ENCODE measurements at places on chromosomes 7 and 10.

DNA sequence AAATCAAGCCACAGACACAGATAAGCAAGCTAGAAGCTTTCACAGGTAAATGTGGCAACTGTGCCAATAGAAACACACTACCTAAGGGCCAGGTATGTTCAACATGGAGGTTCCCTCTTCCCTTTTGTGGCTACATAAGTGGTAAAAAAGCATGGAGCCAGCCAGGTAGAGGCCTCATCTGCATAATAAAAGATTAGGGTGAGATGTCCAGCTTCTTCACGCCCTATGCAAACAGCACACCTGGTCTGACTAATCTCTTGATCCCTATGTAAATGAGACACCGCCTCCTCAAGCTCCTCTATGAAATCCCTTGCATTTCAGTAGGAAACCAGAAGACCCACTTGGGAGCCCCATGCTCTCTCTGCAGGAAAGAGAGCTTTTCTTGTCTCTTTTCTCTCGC lies 282.2 kb downstream of the NEBL start:
- no peak for DNase-seq

DNA sequence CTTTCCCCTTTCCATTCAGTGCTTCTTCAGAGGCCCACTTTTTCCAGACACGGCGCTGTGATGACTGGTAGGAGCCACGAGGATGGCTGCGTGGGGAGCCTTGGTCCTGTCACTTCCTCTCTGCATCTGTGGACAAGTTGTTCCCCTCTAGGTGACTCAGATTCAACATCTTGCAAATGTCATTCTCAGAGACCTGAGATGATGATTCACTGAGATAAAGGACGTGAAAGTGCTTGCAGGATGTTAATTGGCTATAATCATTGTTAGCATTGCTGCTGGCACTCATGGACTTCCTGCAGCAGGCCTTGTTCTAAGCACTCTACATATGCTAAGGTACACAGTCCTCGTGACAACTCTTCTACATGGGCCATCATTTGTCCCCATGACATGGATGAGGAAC lies 489.8 kb upstream of the ZMIZ1 start:
- no peak for DNase-seq

DNA sequence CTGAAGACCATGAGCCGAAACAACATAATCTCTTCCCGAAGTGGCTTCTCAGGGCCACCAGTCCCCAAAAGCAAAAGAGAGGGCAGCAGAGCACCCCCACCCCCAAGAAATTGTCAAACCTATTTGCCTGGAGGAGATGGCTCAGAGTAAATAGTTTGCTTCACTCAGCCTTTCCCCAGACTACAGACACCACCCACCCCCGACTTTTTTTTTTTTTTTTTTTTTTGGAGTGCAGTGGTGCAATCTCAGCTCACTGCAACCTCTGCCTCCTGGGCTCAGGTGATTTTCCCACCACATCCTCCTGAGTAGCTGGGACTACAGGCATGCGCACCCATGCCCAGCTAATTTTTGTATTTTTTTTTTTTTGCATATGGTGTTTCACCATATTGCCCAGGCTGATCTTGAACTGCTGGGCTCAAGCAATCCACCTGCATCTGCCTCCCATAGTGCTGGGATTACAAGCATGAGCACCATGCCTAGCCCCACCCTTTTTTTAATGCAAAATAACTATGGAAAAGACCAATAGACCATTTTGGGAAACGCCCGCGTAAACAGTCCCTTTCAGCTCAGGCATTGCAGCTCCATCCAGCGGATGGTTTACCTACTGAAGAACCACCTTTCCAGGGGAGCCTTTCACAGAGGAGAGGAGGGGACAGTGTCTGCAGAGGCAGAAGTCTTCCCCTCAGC lies 9.7 kb downstream of the ZMIZ1 start:
- DNase-seq = no peak

- DNase-seq = no peak
Measured at GRCh38 chr10:100021322-100021721, 11.6 kb upstream of the DNMBP start.

DNA sequence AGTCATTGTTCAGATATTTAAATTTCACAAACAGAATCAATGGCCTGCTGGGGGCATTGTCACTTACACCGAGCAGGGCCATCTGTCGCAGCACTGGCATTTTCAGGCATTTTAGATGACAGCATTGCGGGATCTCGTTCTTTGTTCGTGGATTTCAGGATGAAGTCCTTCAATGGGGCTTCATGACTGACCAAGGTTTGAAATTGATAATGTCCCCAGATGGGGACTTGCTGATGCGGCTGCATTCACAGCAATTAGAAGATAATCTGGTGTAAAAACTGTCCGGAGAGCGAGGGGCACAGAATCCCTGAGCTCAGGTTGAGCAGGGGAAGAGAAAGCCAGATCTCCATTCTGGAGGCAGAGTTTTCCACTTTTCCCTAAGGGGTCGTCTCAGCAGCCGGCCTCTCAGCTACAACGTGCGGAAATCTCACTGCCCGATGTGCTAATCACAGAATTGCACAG lies 1.9 kb upstream of the C7orf33 start:
- DNase-seq = no peak

DNA sequence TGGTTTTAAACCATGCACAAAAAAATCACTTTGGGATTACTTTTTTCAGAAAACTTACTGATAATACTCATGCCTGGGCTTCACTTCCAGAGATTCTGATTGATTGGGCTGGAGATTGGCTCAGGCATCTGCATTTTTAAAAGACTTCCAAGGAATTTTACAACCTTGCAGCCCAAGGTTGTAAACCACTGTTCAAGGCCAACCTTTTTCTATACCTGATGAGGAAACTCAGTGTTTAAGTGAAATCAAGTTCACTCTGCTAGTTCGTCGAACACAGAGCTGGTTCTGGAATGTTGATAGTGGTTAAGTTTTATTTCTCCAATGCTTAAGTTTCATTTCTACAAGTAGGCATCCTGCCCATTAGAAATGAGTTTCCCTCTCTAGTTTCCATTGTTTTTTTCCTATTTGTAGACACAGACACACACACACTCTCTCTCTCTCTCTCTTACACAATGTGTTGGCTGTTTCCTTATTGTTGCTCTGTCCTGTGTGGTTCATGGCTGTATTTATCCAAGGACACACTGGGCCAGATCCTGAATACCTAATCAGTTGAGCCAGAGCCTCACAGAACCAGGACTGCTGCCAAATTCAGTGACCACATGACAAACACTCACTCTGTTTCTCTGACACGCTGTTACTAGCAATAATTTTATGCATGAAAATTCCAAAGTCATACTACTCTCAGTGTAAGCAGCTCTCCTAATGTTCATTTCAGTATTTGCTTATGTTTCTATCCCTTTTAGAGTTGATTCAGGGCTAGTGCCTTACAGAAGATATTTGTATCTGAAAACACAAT lies 3.7 kb upstream of the IFIT1B start:
- no peak for DNase-seq

DNA sequence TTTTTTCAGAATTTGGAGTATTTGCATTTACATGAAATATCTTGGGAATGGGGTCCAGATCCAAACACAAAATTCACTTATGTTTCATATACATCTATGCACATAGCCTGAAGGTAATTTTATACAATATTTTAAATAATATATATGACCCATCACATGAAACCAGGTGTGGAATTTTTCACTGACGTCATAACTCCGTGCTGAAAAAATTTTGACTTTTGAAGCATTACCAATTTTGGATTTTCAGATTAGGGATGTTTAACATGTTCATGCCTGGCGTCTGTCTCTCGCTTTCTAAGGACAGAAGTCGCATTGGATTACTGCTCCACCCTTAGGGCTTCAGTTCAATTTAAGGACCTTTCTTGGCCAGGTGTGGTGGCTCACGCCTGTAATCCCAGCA lies 349.5 kb upstream of the PLXDC2 start:
- no peak for DNase-seq

DNA sequence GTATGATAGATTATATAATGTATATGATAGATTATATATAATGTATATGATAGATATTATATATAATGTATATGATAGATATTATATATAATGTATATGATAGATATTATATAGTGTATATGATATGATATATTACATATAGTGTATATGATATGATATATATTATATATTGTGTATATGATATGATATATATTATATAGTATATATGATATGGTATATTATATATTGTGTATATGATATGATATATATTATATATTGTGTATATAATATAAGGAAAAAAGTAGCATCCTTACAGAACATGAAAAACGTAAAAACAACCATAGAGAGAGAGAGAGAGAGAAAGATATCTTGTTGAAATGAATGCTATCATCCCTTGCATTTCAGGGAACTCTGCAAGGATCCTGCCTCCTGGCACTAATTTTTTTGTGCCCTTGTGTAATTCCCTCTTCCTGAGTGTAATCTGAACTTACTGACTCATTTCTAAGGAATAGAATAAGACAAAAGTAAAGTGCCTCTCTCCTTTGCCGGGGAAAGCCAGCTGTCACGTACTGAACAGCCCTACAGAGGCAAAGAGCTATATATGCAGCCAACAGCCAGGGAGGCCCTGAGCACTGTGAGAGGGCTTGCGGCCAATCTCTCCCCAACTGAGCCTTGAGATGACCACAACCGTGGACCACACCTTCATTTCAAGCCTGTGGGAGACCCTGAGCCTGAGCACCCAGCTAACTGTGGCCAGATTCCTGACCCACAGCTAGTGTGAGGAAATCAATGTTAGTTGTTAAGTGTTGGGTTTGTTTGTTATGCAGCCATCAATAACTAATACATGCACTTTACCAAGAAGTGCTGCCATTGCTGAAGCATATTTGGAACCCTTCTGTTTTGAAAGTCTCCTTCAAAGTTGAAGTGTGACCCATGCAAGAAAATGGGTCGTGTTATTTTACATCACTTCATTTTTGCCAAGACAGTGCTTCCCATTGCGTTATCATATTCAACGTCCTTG lies 61.1 kb upstream of the EZH2 start:
- DNase-seq = no peak

DNA sequence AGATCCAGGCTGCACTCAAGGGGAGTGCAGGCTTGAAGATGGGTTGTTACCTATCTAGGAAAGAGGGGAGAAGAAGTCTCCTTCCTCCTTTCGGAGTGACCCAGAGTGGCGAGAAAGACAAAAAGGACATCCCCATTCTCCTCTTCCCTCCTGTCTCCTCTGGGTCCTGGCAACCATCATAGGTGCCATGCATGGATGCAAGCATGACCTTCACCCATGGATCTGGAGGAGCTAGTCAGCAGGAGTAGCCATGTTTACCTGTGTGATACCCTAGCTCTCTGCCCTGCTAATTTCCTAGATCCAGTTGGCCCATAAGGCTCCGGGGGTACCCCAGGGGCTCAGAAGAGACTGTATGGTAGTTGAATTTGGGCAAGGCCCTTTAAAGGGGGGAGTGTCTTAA lies 17.2 kb upstream of the CROT start:
- DNase-seq = no peak

DNA sequence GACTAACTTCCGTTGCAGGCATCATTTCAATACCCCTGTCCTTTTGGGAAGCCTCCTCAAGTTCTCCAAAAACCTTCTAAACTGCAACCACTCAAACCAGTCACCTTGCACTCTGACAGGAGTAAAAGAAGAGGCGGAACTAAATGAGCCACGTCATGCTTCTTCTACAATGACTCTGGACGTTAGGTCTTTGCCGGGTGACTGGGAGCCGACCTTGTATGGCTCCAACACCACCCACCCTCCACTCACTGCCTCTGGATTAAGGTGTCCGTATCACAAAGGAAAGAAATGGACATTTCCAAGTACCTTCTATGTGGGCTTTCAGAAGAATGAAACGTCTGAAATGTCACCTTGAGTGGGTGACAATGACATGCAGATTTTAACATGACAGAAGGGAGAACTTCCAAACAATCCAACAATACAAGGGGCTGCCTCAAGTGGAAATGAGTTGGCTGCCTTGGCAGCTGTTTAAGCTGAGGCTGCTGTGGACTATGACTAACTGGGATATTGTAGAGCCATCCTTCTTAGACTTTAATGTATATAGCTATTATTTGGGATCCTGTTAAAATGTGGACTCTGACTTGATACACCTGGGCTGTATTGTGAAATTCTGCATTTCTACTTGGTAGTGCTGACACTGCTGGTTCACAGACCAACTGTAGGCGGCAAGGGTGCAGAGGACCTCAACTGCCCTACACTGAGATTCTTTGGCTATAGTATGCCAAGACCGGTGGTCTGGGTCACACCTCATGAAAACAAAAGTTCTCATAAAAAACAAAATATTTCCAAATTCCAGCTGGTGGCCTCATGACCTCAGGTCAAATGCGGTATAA lies 33.8 kb upstream of the PDLIM1 start:
- no peak for DNase-seq

GRCh38 chr10:67827811-67828210 lies 10.2 kb downstream of the DNAJC12 start:
- no peak for DNase-seq

DNA sequence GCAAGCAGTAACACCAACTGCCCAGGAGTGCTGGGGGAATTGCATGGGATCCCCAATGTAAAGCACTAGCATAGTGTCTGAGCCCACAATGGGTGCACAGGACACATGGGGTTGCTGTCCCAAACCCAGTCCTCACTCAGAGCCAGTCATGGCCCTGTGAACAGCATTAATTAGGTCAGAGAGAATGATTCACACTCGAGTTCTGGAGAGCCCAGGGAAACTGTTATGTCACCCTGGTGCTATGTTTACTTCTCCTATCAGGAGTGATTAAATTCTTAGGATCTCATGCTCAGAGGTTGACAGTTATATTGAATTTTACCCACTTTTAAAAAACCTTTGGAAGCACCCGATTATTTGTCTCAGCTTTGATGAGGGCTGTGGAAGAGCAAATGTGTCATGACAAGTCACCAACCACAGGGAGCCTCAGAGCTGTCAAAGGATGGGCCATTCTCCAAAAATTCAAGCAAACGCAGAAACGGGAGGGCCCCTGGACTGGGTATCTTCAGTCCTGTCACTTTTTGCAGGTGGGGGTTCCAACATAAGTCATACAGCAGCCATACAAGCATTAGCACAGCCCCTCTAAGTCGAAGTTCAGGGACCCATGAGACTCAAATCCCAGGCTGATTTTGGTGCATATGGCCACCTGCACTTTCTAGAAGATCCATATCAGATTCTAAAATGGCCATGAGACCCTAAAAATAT lies 1.3 kb upstream of the RASSF4 start:
- DNase-seq = no peak

GRCh38 chr10:3897156-3897555 lies 112.1 kb upstream of the KLF6 start:
- no peak for DNase-seq

DNA sequence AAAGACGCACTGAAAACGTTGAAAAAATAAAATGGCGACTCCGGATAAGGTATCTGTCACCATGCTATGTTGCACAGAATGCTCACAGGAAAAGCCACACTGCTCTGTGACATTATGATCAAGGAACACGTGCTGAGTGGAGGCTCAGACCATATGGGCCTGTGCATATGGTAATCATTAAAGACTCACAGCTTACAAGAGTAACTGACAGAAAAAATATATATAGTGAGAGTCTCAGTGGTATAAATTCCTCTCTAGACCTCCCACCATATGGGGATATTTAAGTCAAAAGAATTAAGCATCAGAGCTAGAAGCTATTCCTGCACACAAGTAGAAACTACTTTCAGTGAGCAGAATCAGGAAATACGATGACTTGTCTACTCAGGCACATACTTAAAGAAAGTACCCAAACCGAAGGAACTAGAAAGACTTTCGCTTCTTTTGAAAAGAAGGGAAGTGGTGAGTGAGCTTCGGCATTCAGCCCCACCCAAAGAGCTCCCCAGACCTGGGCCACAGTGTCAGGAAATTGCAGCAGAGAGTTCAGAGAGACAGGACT lies 65.1 kb upstream of the MPP7 start:
- DNase-seq = peak; percentile 53

- peak; percentile 45 for DNase-seq
Measured at GRCh38 chr7:34133983-34134782, 228.8 kb downstream of the BMPER start.

Measured in GM13976 (cell line).